NCI-H82 (cell line): ENCODE measurements at places on chromosomes 5 and 9.

- DNase-seq, result no peak
Measured at GRCh38 chr5:5306696-5307095, 115.8 kb upstream of the ICE1 start.

- no peak for DNase-seq
Measured at GRCh38 chr5:51881901-51882300, 498.7 kb downstream of the ISL1 start.

DNA sequence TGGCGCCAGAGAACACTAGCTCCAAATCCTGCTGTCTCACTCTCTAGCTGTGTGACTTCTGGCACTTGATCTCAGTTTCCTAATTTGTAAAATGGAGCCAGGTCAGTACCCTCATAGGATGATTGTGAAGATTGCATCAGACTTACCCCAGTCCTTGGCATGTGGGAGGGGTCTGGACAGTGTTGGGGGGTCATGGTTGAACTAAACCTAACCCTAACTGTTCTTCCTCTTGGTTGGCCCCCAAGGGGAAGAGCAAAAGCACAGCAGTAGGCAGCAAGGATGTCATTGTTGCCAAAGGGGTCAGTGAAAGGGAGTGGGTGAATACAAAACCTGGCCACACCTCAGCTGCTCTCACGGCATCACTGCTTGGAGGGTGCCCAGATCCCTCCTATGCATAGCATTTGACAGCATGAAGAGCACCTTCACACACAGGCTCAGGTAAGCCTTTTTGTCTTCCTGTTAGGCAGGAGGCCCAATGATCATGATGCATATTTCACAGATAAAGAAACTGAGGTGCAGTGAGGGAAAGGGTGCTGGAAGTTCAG is 15.7 kb upstream of the CXCL14 start:
- no peak for DNase-seq

DNA sequence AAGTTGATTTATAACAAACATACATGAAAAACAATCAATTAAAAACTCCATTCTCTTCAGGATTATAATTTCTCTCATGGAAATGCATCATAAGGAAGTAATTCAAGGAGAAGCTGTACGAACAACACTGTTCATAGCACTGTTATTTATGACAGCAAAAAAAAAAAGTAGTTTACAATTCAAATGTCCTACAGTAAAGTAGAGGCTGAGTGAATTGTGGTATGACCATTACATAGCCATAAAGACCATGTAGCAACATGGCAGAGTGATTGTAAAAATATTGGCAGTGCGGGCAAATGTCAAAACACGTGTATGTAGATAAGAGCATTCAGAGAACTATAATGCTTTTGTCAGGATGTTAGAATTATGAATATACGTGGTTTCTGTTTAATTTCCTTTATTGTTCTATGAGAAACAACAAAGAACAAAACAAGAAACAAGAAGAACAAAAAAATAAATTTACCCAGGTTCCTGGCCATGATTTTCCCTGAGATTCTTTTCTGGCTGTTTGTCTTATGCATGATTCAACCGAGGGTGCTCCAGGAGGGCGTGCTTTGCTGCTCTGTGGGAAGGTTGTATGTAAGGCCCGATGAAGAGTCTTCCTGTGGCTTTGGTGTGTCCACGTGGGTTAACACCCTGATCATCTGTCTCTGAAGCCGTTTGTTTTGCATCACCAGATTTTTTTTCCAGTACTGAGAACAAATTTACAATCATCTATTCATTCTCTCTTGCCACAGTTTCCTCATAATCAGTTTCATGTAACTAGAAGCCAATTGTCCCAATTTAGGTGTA is 28.8 kb downstream of the GCNT4 start:
- no peak for DNase-seq

DNA sequence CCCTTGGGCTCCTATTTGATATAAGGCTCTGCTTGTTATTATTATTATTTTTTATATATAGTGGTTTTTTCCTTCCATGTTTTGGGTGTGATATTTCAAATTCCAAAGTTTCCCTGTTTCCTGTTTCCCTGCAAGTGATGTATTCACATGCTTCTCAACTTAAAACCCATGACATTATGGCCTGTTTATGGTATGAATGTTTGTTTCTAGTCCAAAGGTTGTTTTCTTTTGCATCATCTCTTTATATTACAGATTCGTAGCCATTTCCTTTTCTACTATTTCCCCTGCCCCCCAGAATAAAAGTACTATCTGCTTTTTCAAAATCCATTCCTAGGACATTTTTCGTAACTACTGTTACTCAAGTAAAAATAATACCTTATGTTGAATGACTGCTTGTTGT is 7.5 kb downstream of the SEMA6A start:
- DNase-seq, result no peak

DNA sequence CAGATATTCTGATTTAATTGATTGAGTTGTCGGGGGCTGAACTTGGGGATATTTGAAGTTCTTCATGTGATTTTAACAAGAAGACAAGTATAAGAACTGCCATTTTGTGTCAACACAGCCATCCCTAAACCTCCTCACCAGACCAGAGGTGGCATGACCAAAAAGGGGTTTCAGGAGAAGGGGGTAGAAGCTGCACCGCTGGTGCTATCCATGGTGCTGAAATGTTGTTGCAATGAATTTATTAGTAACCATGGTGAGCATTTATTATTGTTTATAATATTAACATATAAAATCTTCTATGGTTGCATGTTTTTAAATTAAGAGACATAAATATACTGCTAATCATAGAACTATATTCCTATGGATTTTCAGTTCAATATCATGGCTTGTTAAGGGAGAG is 72.3 kb downstream of the GNA14 start:
- no peak for DNase-seq

DNA sequence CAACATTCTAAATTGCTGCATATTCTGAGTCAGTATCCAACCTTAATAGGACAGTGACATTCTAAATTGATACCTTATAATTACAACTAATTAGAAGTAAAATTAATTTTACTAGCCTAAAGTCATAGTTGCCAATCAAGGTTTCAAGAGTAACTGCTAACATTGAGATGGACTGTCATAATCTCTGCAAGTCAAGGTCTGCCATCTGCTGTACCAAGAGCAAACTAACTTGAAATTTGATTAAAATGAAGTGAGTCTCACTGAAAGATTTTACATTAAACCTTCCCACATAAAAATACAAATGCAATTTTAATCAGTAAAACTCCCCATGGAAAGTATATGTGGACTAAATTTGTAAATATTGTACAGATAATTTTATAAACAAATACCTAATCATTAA is 235.3 kb downstream of the PRDM9 start:
- DNase-seq, result no peak

GRCh38 chr5:139475865-139476617 is 5.2 kb downstream of the SMIM33 start:
- no peak for DNase-seq

DNA sequence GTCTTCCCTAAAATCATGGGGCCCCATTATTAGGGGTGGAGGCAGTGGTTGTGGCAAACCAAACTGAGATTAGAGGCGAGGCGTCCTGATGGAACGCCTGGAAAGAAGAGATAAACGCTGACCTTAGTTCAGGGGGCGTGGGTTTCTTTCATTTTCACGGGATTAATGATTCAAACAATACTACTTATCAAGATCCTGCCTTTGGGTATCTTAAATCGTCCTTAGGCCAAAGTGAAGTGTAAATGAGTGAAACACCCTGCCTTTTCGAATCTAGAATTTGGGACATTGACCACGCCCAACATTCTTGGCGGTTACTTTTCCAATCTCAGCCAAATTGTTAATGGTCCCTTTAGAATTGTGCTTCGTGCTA is 1.0 kb upstream of the UBTD2 start:
- DNase-seq, result peak; percentile 51

GRCh38 chr5:176882567-176882903 is 16.6 kb downstream of the HK3 start:
- no peak for DNase-seq

- no peak for DNase-seq
Measured at GRCh38 chr9:115739096-115739875, 414.3 kb upstream of the PAPPA start.

GRCh38 chr9:77021922-77022782 is 2.7 kb downstream of the FOXB2 start:
- peak; percentile 33 for DNase-seq

GRCh38 chr9:32955655-32956478 is 45.6 kb downstream of the APTX start:
- no peak for DNase-seq

DNA sequence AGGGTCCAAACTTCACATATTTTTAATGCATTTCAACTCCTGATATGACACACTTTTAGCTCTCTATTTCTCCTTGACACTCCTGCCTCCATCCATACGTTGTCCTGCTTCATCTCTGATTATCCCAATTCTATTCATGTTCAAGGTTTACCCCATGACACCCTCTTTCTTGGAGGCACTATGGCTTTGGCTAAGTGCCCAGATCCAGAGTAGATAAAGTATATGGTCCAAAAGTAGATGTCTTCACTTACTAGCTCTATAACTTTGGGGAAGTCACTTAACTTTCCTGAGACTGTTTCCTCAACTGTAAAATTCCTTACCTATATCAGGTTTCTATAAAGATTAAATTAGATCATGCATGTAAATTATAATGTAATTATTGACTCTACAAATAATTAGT is 36.1 kb downstream of the SLC22A5 start:
- no peak for DNase-seq
